ENCODE measurements at places on chromosomes 12 and 14. TPM values are rescaled to one million over a fixed set of nuclear protein-coding genes. Genes with fewer than 3 reads are reported as not detected.

Gene MMP17
- total RNA-seq = 10.1 TPM

Gene SYT10
- total RNA-seq = not detected

Gene SERPINA9
- not detected for total RNA-seq

Gene TCL1B
- total RNA-seq = not detected
